ENCODE measurements at places on chromosomes 13 and 19.

- no peak for DNase-seq
Measured at GRCh38 chr13:42361701-42362100, 89.7 kb downstream of the AKAP11 start.

DNA sequence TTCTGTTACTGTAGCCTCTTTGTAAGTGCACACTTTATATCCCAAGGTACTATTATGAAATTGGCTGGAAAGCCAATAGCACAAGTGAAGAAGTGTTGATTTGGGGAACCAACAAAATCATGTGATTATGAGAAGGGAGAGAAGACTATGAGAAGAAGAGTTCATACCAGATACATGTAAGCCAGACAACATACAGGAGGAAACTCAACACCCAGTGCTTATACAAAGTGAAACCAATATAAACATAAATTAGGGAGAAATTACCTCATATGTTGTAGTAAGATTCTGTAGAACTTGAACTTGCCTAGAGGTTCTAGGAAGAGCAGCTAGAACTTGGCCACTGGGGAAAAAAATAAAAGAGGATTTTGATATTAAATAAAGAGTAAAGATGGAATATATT lies 17.4 kb downstream of the CPB2 start:
- no peak for DNase-seq

DNA sequence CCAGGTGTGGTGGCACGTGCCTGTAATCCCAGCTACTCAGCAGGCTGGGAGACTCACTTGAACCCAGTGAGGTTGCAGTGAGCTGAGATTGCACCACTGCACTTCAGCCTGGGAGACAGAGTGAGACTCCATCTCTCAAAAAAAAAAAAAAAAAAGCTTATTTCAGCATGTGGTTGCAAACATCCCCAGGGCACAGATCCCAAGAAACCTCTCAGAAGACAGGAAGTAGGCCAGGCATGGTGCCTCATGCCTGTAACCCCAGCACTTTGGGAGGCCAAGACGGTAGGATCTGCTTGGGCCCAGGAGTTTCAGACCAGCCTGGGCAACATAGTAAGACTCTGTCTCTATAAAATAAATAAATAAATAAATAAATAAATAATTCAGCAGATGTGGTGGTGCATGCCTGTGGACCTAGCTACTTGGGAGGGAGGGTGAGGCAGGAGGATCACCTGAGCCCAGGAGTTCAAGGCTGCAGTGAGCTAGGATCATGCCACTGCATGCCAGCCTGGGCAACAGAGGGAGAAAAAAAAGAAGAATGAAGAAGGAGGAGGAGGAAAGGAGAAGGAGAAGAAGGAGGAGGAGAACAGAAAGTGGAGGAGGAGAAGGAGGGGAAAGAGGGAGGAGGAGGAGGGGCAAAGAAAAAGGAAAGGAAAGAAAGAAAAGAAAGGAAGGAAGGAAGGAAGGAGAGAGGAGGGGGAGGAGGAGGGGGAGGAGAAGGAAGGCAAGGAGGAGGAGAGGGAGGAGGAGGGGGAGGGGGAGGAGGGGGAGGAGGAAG lies 4.3 kb upstream of the LRRC8E start:
- no peak for DNase-seq

GRCh38 chr13:31749929-31750328 lies 10.6 kb downstream of the RXFP2 start:
- DNase-seq: no peak
